Heart right ventricle (tissue), 16 donors: ENCODE measurements at places on chromosomes 7 and 10.

DNA sequence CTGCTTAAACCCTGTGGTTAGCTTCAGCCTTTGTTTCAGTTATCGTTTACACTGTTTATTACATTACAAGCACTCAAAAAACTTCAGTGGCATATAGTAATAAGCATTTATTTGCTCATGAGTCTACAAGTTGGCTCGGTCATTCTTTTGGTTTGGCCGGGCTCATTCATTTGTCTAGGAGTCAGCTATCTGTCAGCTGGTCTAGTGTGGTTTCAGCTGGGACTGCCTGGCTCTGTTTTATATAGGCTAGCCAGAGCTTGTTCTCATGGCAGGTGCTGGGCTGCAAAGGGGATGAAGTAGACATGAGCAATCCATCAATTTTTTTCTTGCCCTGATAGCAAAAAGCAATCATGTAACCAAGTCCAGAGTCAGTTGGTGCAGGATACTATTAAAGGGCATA is 103.6 kb downstream of the MKLN1 start:
- DNase-seq = peak; percentile 44

DNA sequence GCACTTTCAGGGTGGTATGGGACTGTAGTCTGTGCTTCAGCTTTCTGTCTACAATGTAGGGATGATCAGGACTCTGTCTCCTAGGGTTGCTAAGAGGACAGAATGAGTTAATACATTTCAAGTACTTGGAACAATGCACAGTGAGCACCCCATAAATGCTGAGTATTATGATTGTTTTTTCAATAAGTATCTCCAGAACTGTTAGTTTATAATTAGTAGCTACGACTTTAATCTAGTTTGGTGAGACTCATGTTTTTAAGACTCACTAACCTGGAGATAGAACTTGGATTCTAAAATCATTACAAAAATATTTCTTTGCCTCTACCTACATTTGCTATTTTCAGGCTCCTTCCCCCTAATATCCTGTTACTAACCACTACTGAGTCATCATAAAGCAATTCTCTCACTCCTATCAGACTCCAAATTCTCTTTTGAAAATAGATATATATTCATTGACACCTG is 95.3 kb downstream of the CPED1 start:
- DNase-seq = no peak

- DNase-seq = peak; percentile 13
Observed at GRCh38 chr10:110304394-110304779, 333 bp downstream of the SMNDC1 start.

- peak; percentile 71 for DNase-seq
Observed at GRCh38 chr7:130896898-130897514, 163.0 kb upstream of the KLF14 start.

DNA sequence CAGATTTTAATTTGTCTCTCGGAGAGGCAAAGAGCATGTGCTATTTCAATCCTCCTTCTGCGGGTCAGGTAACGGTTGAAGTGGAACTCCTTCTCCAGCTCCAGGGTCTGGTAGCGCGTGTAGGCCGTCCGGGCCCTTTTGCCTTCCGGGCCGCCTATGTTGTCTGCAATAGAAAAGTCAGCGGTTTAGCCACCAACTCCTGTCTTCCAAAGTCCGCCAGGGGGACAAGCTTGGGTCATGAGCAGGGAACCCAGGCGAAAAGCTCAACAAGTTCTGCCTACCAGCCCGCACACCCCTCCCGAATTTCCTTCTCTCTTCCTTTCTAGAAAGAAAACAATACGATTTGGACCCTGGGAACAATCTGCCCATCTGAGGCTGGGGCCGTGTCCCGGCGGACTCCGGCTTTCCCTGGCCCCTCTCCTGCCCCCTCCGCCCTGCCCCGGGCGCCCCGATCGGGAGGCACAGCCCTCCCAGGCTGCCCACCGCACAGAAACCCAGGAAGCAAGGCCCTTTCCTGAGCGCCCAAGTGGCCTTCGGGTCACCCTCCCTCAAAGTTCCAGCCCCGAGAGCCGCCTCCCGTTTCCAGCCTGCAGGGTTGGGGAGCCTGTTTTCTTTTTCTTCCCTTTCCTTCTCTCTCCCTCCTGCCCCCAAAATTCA is 1.4 kb downstream of the HOXA5 start:
- no peak for DNase-seq

- DNase-seq = no peak
Observed at GRCh38 chr7:69700331-69700730, 102.1 kb downstream of the AUTS2 start.

DNA sequence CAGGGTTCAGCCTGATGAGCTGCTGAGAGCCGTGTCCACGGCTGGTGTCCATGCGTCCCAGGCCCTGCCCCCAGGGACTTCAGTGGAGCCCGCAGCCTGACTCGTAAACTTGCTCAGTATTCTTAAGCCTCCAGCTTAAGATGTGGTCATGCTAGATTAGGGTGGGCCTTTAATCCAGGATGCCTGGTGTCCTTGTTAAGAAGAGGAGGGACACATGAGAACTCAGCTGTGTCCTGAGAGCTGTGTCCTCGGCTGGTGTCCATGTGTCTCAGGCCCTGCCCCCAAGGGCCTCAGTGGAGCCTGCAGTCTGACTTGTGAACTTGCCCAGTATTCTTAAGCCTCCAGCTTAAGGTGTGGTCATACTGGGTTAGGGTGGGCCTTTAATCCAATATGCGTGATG is 23.0 kb downstream of the DOCK1 start:
- no peak for DNase-seq

DNA sequence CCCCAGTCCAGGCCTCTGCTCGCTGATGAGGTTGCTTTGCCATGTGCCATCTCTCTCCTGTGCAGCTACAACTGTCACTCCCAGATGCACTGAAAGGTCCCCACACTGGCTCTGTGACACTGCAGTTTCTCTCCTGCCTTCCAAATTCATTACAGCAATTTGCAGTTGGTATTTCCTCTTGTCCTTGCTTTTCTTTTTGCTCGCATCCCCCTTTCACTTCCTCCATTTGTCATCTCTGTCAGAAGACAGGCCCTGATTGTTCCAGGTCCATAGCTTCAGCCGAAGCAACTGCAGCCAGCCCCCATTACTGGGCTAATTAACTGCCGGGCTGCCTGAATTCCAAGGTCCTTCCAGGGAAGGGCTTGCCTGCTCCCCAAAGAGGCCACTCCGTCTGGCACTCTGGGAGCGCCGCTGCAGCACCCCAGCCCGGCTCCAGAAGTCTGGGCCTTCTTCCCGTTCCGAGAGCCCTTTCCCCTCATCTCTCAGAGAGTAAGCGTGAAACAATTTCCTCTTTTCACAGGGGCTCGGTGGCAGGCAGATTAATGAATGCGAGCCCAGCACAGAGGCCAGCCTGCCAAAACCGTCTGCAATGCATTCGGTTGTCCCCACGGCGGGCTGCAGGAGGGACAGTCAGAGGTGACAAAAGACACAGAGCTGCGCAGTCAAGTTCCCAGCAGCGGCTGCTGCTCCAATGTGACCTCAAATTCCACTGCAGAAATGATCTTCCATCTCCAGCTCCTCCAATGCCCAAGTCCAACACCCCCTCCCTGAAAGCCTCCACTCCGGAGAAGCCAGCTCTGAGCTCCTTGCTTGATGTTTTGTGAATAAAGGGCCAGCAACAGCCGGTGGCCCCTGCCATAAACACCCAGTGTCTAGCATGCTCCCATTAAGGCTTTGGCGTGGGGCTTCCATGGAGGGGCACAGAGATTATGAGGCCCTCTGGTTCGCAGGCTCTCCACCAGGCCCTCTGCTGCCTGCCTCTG is 279.4 kb upstream of the HABP2 start:
- DNase-seq = peak; percentile 57

GRCh38 chr7:148153616-148154284 is 436.8 kb upstream of the C7orf33 start:
- peak; percentile 77 for DNase-seq

DNA sequence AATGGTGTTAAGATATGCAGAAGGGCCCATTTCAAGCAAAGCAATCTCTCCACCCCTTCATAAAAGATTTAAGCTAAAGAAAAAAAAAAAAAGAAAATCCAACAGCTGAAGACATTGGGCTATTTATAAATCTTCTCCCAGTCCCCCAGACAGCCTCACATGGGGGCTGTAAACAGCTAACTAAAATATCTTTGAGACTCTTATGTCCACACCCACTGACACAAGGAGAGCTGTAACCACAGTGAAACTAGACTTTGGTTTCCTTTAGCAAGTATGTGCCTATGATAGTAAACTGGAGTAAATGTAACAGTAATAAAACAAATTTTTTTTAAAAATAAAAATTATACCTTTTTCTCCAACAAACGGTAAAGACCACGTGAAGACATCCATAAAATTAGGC is 28.6 kb downstream of the PPP3CB start:
- no peak for DNase-seq

- DNase-seq = no peak
Observed at GRCh38 chr7:8591289-8591688, 157.9 kb downstream of the NXPH1 start.

DNA sequence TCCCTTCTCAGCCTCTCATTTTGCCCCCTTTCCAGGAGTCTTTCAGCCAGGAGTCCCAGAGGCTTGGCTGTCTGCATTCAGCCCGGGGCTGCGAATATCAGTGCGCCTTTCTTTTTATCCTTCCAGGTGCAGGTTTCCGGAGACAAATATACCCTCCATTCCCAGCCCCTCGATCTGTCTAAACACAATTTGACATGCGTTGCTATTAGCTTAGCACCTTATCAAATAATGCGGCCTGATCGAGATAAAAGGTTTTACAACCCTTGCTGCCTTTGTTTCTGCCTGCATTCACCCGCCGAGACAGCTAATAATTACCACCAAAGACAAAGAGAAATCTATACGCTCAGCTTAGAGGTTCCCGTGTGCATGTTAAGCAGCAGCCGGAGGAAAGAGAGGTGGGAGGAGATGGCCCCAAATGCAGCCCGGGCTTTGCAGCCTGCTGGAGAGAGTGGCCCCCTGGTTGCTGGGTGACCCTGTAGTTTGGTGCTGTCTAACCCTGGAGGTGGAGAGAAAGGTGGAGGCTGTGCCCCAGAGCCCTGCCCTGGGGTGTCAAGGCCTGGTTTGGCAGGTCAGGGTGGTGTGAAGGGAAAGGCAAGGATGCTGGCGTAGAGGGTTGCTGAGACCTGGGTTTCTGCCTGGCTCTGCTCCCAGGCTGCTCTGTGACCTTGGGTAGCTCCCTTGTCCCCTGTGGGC is 185.3 kb downstream of the RPS24 start:
- DNase-seq = no peak

- no peak for DNase-seq
Observed at GRCh38 chr7:115013886-115014285, 92.0 kb downstream of the MDFIC start.

GRCh38 chr7:4879396-4880081 is 4.0 kb downstream of the RADIL start:
- DNase-seq = no peak

- DNase-seq = no peak
Observed at GRCh38 chr7:74228951-74229900, 19.4 kb downstream of the LAT2 start.

DNA sequence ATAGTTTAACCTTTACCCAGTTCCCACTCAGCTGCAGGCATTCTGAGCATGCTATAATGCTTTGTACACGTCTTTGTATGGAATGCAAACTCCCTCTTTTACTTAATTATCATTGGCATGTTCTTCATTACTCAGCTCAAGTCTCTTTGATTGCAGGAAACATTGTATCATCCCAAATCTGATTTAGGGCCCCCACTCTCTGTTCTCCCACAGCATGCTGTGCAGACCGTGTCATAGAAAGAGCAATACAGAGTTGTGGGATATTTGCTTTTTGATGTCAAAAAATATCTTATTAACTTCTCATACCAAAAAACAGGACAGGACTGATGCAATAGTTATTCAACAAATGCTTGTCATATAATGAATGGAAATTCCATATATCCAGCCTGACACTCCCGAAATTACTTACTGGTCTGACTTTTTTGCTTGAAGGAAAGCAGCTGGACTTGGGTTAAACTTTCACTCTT is 1081.5 kb upstream of the C7orf33 start:
- no peak for DNase-seq

GRCh38 chr7:111101856-111102646 is 11.1 kb downstream of the LRRN3 start:
- DNase-seq = no peak

DNA sequence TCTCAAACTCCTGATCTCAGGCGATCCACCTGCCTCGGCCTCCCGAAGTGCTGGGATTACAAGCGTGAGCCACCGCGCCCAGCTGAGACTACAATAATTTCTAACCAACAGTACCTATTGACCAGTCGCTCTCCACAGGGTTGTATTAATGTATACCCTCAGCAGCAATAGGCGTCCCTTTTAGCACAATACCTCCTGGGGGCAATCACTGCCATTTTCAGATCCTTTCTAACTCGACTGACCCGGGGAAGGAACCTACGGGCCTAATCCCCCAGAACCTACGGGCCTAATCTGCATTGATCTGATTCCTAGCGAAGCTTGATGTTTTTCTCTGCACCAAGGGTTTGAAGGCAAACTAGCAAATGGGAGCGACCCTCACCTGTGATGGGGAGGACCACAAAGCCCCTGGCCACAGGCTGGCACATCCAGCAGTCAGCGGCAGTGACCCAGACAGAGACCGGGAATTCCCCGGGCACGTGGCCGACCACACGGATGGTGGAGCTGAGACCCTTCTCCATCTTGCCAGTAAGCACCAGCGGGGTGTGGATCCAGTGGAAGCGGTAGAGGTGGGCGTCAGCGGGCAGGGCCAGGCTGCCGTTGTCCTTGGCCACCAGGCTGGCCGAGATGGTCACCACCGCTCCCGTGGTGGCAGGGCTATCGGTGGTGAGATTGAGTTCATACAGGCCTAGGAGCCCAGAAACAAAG is 6.9 kb downstream of the TMEM130 start:
- DNase-seq = no peak

- DNase-seq = no peak
Observed at GRCh38 chr7:74253331-74253730, 868 bp downstream of the RFC2 start.

GRCh38 chr7:28272461-28272877 is 91.9 kb upstream of the JAZF1 start:
- peak; percentile 18 for DNase-seq

- no peak for DNase-seq
Observed at GRCh38 chr10:70674560-70675495, 2.5 kb downstream of the ADAMTS14 start.

DNA sequence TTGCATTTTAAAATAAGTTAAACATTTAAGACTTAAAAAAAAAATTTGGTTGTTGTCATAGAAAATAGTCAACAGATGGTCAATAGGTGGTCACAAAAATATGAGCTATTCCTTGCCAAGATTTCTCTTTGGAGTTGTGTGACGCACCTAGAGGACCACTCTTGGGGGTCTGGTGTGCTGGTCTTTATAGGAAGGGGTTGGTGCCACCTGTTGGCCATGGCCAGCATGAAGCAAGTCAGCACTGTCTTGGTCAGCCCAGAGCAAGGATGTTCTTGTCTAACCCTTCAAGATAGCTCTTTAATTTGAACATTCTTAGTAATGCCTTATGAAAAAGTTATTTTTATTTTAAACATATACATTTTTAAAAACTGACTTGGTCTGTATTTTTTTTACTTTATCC is 267.9 kb upstream of the CNTNAP2 start:
- no peak for DNase-seq

DNA sequence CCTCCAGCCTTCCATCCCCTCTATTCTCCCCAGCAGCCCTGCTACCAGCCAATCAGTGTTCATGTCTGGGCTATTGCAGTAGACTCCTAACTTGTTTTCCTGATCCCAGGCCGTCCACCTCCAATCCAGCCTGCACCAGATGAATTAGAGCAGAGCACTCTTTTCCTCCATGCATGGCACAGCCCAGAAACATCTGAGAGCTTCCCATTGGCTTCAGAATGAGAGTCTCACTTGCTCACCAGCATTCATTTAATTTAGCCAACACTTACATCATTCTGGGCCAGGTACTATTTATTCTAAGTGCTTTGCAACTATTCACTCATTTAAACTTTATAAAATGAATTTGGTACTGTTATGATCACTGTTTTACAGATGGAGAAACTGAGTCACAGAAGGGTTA is 51.4 kb upstream of the DUSP5 start:
- no peak for DNase-seq

- DNase-seq = peak; percentile 64
Observed at GRCh38 chr10:43260117-43260761, 6.6 kb downstream of the RASGEF1A start.
